Lower leg skin (tissue), 4 donors: ENCODE measurements at places on chromosomes 13 and 19.

DNA sequence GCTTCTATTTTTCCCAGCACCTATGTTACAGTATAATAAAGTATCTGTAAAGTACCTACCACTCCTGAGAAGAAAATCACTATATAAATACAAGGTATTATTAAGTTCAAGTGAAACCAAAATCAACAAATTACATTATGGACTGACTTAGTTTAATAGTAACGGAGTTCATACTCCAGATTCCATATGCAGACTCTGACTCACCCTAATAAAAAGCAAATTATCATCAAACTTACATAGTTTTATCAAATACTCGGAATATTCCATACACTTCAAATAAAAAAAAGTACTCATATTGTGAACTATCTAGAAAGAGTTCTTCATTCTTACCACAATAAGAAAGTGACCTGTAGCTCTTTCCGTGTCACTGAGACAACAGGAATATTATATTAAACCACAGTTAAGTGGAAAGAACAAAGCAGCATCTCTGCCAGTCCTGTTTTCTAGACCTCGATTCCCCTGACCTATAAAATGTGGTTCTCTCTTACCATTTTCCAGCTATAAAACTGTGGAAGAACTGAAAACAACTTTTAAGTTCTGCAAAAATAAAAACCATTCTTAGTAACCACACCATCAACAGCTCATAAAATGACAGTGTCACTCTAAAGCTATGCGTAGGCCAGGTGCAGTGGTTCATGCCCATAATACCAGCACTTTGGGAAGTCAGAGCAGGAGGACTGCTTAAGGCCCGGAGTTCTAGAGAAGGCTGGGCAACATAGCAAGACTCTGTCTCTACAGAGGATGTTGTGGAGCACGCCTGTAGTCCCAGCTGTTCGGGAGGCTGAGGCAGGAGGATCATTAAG is 42.6 kb downstream of the USP12 start:
- DNase-seq = no peak

DNA sequence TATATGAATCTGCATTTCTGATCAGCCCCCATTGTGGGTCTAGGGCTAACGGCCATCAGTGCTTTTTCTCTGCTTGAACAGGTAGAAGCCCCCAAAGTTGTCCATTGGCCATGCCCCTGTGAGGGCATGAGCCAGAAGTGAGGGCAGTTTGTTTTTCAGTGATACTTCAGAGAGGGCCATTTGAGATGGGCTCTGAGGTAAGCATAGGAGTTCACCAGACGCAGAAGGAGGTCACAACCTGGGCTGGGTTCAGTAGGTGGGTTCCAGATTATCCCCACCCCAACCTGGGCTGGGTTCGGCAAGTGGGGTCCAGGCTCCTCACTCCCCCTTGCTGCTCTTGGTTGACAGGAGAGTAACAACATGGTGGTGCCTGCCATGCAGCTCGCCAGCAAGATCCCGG is 33.4 kb downstream of the MAU2 start:
- DNase-seq = no peak

- no peak for DNase-seq
These were observed 28.7 kb downstream of the MAU2 start for GRCh38 chr19:19349365-19349764.

- peak; percentile 62 for DNase-seq
These were observed 749 bp downstream of the GDF15 start for GRCh38 chr19:18386543-18387271.

DNA sequence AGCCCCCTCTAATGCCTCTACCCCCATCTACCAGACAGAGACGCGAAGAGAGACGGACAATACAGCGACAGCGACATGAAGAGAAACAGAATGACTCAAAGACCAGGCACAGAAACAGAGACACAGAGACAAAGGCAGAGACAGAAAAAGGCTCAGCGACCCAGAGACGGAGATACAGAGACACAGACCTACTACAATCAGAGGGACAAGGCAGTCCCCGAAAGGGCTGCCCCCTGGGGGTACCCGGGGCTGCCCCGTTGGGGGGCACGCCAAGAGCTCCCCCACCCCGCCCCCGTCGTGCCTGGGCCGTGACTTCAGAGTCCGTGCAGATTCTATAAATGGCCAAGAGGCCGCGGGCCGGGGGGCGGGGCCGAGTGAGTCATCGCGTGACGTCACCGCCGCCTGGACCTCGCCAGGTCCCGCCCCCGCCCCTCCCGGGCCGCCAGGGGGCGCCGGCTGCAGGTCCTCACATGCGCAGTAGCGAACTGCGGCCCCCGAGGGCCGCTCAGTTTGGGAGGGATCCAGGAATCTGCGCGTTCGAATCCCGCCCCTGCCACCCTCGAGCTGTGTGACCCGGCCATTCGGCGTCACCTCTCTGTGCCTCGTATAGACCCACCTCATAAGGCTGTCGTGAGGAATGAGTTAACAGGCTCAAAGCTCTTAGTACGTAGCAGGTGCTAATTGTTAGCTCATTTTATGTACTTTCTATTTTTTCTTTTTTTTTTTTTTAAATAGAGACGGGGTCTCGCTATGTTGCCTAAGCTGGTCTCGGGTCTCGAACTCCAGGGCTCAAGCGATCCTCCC is 2.7 kb upstream of the CNN1 start:
- DNase-seq = peak; percentile 68

DNA sequence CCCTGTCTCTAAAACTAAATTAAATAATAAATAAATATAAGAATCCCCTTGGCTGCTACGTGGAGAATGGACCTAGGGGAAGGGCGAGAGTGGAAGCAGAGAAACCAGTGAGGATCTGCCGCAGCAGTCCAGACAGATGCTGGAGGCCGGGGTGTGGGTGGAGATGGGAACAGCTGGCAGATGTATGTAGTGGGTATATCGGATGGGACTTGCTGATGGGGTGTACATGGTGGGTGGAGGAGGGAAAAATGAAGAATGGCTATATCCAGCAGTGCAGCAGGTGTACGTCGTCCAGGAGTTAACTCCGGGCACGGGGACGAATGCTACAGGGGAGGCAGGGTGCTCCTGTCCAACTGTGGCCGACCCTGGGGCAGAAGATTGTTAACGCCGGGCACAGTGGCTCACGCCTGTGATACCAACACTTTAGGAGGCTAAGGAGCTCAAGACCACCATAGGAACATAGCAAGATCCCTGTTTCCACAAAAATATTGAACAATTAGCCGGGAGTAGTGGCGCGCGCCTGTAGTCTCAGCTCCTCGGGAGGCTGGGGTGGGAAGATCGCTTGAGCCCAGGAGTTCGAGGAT is 654 bp downstream of the CEP89 start:
- DNase-seq = no peak

- no peak for DNase-seq
These were observed 475 bp upstream of the DNAJC15 start for GRCh38 chr13:43022934-43023288.

DNA sequence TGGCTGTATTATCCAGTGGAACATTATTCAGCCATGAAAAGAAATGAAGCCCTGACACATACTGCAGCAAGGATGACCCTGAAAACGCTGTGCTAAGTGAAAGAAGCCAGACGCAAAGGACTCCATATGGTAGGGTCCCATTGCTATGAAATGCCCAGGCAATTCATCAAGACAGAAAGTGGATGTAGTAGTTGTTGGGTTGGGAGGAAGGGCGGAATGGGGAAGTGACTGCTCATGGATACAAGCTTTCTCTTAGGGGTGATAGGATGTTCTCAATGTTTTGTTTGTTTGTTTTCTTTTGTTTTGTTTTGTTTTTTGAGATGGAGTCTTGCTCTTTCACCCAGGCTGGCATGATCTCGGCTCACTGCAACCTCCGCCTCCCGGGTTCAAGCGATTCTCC is 11.1 kb upstream of the CEACAM16 start:
- DNase-seq = no peak

GRCh38 chr13:76094645-76095044 is 458.5 kb downstream of the LMO7 start:
- no peak for DNase-seq

- DNase-seq = no peak
These were observed 97.3 kb downstream of the GGACT start for GRCh38 chr13:100491164-100491842.

DNA sequence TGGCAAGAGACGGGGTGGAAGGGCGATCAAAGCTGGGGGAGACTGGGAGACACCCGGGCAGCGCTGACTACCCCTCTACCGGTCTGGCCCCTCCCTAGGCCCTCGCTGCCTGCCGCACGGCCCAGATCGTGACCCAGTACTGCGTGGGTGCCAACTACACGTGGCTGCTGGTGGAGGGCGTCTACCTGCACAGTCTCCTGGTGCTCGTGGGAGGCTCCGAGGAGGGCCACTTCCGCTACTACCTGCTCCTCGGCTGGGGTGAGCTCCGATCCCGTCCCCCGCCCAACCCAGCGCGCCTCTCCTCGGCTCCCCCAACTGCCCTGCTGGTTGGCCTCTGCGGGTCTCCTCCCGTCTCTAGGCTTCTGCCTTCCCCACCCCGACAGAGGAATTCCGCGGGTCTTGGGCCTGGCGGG is 8.8 kb downstream of the GIPR start:
- no peak for DNase-seq

- no peak for DNase-seq
These were observed 125.9 kb downstream of the ZDHHC20 start for GRCh38 chr13:21333186-21333585.

DNA sequence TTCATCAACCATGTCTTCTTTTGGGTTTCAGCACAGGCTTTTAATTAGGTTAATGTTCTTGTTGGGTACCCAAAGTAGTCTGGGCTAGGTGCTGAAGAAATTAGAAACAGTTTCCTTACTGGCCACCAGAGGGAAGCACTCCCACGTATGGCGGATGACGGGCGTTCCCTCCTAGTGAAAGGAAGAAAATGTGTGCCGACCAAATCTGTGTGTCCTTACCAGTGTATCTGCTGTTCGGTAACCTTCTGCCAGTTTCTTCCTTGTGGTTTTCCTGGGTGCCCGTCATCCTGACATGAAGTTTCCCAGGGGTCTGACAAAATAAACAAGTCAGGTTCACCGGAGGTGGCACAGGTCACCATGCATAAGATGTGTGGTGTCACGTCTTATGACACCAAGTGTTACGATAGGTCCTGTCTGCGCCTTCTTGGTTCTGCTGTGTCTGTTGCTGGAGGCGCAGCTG is 6.0 kb upstream of the WDR88 start:
- peak; percentile 21 for DNase-seq

DNA sequence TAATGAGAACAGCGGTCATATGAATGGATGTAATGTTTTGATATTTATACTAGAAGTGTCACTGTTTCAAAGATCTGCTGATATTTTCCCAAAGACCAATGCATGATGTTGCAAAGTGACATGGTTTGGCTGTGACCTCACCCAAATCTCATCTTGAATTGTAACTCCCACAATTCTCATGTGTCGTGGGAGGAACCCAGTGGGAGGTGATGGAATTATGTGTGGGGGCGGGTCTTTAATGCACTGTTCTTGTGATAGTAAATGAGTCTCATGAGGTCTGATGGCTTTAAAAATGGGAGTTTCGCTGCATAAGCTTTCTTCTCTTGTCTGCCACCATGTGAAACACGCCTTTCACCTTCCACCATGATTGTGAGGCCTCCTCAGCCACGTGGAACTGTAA is 98.3 kb downstream of the AKAP11 start:
- no peak for DNase-seq

DNA sequence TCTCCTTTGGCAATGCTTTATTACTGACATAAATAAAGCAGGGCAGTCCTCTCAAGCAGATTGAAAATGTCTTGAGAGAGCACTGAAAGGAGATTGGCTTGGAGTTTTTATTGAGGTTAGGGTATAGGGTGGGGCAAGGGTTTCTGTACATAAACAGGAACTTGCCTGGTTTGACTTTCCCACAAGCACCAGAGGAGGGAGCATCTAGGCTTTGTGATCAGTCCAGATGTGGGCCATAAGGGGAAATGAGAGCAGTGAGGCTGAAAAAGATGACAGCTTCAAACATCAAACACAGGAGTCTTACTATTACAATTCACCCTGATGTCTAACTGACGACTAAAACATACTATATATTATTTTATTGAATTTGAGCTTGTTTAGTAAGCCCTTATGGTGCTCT is 260.9 kb downstream of the MTUS2 start:
- DNase-seq = no peak
